NCI-H1930 (cell line): ENCODE measurements at places on chromosomes 5 and 9.

- no peak for DNase-seq
Measured at GRCh38 chr9:104675611-104676010, 18.7 kb upstream of the OR13D1 start.

GRCh38 chr5:133995341-133995740 is 9.4 kb downstream of the VDAC1 start:
- no peak for DNase-seq

DNA sequence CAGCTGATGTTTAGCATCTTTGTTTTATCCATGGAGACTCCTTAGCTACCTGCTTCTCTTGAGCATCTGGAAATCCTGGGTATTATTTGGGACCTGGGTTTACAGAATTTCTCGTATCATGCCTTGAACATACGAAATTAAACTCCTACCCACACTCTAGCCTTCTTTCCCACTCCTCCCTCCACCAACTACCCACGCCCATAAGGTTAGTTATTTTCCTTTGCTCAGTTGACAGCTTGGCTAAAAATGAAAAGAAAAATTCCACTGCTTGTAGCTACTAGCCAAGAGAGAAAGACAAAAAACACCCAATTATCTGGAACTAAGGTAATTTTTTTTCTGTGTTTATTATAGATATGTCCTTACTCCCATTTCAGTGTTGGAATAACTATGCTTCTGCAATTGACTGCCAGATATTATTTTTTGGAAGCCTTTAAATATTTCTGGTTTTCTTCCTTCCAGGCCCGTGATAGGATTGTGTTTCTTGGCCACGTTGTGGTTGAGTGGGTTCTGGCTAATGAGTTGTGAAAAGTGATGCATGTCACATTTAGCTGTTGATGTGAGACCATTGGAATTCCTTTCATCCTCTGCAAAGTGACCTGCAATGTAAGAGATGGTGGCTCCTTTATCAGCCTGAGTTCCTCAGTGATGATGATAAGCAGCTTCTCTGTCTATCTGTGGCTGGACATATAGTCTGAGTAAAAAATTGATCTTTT is 308.1 kb downstream of the LRRC70 start:
- no peak for DNase-seq

DNA sequence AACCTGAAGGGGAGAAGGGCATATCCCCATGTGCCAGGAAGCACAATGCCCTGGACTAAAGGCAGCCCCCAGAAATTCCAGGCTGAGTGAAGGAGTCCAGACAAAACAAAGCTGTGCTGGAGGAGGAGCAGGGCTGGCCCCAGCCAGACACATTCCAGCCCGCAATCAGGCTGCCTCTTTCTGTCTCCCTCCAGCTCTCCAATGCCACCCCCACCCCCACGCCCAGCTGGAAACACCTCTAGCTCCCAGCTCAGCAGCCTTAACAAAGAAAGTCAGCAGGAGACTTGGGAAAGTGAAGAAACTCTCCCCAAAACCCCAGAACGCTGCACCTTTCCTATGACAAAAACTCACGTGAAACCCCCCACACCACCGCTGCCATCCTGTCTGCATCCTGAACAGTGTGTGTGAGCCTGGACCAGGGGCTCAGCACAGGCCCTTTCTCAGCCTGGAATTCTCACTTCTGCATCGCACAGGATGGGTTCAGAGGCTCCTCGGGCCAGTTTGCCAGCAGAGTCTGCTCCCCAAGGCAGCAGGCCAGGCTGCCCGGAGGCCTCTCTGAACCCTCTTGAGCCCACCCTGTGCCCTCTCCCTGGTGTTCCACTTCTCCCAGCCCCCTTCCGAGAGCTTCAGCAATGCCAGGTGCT is 96.2 kb upstream of the ICE1 start:
- no peak for DNase-seq

- DNase-seq: no peak
Measured at GRCh38 chr9:98658951-98659351, 49.8 kb downstream of the GABBR2 start.

DNA sequence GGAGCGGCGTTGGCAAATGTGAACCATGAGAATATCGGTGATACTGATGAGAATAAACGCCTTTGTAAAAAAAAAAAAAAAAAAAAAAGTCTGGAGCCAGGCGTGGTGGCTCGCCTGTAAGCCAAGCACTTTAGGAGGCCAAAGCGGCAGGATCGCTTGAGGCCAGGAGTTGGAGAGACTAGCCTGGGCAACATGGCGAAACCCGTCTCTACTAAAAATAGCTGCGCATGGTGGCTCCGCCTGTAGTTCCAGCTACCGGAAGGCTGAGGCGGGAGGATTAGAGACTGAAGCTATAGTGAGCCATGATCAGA is 425 bp upstream of the NFX1 start:
- DNase-seq: peak; percentile 70

DNA sequence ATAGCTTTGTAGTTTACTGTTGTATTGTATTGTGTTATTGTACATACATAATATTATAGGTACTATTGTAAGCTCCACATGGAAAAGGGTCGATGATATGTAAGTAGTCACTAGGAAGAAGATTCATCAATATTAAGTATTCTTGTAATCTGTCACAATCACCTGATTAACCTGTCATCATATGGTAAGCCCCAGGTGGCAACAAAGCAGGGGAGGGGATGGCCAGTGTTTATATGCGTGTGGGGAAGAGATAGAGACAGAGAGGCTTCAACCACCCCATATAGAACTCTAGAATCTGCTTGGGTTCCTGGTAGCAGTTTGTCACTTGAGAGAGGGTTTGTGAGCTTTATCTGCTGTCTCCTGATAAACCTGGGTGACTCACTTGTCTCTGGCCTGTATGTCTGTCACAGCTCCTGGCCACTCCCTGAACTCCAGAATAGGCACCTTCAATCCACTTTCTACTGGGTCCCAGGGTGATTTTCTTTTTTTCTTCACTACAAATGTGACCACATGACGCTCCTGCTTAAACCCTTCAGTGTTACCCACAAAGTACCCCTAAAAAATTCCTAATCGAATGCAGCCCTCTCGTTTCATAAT is 48.9 kb upstream of the CPEB4 start:
- DNase-seq: no peak

DNA sequence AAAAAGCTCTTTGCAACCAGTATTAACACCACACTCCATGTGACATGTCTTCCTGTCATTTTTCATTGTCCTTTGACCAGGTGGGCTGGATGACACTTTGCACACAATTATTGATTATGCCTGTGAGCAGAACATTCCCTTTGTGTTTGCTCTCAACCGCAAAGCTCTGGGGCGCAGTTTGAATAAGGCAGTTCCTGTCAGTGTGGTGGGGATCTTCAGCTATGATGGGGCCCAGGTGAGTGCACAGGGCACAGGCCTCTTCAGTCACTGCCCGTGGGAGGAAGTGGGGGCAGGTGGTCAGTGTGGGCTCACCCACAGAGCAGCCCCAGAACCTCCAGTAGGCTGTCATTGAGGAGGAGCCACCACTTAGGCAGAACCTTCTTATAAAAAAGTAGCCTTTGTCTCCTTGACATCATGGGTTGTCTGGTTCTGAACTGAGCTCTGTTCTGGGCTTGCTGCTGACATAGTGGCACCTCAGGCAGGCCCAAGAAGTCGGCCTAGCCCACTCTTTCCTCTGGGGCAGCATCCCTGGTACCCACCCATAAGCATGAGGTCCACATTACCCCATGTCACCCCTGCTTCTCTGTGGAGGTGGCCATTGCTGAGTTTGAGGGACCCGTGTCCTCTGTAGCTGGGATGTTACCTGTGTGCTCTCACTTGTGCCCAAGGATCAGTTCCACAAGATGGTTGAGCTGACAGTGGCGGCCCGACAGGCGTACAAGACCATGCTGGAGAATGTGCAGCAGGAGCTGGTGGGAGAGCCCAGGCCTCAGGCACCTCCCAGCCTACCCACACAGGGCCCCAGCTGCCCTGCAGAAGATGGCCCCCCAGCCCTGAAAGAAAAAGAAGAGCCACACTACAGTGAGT is 39.3 kb downstream of the SECISBP2 start:
- DNase-seq: no peak

GRCh38 chr5:14750712-14751111 is 86.2 kb downstream of the OTULIN start:
- no peak for DNase-seq
